SK-N-DZ (cell line): ENCODE measurements at places on chromosomes 16 and 17.

- DNase-seq = no peak
These were observed 347.2 kb downstream of the SLC39A11 start for GRCh38 chr17:72745241-72745640.

GRCh38 chr17:83196024-83196365 is 116.6 kb downstream of the METRNL start:
- no peak for DNase-seq

- DNase-seq = peak; percentile 54
These were observed 785 bp downstream of the NME3 start for GRCh38 chr16:1770328-1771187.

- no peak for DNase-seq
These were observed 14.5 kb upstream of the MTSS2 start for GRCh38 chr16:70700101-70701020.

DNA sequence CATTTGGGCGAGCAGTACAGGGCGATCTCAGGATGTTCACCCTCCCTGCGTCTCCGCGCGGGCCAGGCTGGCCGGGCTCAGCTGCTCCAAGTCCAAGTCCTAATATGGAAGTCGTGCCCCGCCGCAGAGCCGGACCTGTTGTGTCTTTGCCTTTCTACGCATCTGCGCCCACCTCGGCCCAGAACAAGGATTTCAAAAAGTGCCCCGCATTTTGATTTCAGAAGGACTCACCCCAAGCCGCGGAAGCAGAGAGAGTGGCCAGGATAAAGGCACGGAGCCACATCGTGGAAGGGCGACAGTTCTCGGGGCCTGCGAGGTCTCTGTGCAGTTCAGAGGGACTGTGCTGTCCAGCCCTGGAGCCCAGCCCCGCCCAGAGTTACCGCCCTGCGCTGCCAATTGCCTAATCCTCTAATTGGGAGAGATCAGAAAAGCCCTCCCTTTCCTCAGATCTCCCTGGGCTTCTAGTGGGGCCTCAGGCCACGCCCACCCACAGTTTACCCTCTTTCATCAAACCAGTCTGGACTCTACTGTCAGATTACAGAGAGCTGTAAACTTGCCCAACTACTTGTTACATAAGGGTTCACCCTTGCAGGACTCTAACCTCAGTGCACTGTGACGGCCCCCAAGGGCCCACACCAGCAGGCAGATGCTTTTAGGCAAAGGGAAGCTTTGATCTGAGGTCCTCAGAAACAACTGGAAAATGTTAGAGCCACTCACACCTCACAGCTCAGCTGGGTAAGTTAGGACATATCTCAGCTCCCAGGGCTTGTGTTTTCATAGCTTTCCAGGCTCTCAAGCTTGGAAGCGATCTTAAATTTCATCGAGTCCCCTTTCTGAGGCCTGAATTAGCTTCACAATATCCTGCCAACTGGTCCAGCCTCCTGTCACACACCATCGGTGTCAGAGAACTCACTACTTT is at the start of gene CES1:
Gene CES1 (minus strand): TSS at position 324 of the 919 bp plus-strand sequence. CDS start 41 bp downstream, at position 283.
- DNase-seq = no peak

- no peak for DNase-seq
These were observed 4.9 kb upstream of the CDH1 start for GRCh38 chr16:68732042-68732680.
